ENCODE measurements at places on chromosomes 3 and 15.

GRCh38 chr3:129023909-129024308 lies 22.8 kb downstream of the EFCC1 start:
- no peak for DNase-seq

DNA sequence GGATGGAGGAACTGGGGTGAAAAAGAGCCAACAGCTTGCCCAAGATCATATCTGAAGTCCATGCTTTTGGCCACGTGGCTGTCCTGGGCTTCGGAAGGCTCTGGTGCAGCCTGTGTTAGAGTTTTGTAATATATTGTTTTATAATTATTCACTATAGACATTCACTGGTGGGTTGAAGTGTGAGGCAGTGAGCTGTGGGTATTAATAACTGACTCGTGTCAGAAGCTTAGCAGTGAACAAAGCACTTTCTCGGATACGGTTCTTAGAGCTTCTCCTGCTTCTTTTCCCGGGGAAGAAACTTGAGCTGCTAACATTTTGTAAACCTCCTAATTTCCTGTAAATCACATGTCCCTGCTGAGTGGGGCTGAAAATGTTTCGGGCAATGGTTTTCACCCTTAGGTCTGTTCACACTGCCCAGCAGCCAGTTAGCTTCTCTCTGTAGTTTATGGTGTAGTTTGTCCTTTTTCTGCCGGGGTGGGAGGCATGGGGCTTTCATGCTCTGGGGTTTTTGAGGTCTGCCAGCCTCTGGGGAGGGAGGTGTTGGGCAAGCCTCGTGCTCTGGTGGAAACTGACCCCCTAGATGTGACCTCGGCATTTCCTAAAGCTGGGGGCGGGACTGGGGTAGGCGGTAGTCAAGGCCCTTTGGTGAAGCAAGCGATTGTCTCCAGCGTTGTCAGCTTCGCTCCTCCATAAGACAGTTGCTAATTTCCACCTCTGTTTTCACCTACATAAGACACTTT lies 1.7 kb downstream of the MRAS start:
- DNase-seq = no peak

GRCh38 chr3:160196511-160197104 lies 28.6 kb upstream of the C3orf80 start:
- no peak for DNase-seq

- no peak for DNase-seq
Measured at GRCh38 chr3:61530355-61530754, 31.0 kb upstream of the PTPRG start.

- no peak for DNase-seq
Measured at GRCh38 chr15:90862964-90863778, 5.2 kb upstream of the FURIN start.

DNA sequence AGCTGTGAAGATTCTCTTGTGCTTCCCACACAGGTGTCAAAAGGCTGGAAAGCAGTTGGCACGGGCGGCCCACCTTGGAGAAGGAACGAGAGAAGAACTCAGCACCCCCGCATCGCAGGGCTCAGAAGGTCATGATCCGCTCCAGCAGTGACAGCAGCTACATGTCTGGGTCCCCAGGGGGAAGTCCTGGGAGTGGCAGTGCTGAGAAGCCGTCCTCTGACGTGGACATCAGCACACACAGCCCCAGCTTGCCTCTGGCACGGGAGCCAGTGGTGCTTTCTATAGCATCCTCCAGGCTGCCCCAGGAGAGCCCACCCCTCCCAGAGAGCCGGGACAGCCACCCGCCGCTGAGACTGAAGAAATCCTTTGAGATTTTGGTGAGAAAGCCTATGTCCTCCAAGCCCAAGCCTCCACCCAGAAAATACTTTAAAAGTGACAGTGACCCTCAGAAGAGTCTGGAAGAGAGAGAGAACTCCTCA lies 31.4 kb downstream of the STARD5 start:
- DNase-seq = no peak

DNA sequence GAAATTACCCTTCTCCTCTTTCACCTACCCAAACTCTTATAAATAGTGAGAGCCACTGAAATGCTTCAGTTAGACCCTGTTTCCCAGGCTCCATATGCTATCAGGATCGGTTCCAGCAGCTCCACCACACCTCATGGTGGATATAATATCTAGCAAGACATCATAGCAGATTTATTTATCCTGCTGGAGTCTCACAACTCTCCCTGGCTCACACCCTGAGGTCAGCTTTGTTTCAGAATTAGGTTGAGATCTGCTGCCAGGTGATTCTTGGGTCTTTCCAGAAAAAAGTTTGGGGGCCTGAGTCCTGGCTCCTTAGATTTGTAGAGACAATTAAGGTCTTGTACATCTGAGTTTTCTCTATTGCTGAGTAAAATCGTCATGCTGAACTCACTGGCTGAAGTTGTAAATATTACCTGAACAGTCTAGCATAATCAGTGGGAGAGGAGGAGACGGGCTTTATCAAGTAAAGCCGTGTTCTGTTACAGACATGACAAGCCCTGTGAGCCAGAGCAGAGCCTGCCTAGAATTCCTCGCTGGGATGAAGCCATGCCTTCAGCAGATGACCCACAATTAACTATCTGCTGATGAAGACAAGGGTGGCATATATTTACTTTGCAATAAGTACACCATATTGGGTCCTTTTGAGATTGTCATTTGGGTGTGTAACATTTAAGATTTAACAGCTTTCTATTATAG lies 131.6 kb downstream of the STAC start:
- no peak for DNase-seq

DNA sequence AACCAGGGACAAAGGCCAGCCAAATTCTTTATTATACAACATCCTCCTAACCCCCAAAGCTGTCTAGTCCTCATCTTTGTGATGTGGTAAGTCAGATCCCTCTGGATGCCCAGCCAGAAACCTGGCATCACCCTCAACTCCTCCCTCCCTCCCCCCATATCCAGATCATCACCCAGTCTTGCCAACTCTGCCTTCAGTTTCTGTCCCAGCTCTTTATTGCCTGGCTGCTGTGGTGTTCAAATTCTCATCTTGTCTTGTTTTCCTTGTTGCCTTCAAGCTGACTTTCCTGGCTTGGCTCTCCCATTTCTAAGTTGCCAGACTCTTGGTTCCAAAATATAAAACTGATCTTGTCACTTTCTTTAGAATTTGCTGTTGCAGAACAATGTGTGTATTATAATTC lies 28.6 kb downstream of the MAP2K1 start:
- DNase-seq = no peak

DNA sequence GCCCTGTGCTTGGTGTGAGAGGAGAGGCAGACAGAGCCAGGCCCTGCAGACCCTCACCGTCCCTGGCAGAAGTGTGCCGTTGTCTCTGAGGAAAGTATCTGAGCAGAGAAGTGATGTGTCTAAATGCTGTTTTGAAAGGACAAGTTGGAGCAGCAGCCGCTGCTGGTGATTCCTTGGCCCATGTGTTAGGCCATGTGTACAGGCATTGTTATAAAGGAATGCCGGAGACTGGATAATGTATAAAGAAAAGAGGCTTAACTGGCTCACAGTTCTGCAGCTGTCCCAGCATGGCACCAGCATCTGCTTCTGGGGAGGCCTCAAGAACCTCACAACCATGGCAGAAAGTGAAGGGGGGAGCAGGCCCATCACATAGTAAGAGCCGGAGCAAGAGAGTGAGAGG lies 334.6 kb upstream of the ATP10A start:
- no peak for DNase-seq

GRCh38 chr3:65672871-65673815 lies 365.6 kb downstream of the MAGI1 start:
- no peak for DNase-seq

DNA sequence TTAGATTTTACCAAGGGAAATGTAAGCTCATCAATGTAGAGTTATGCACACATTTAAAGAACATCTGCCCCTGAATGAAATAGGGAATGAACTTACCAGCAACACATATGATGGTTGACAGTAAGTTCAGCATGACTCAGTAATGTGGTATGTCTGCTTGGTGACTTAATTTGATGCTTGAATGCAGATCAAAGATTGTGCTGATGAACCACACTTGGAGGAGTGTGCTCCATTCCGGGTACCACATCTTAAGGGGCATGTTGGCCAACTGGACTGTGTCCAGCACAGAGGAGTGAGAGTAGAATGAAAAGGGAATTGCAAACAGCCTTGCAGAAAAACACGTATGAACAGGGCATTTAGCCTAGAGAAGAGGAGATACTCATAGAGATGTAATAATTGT lies 171.0 kb upstream of the RARB start:
- no peak for DNase-seq

GRCh38 chr15:69853544-69853951 lies 244.2 kb downstream of the TLE3 start:
- no peak for DNase-seq

- no peak for DNase-seq
Measured at GRCh38 chr3:196096382-196096953, 14.6 kb upstream of the TFRC start.

GRCh38 chr3:55541016-55541415 lies 53.9 kb upstream of the WNT5A start:
- DNase-seq = no peak

- DNase-seq = peak; percentile 10
Measured at GRCh38 chr3:174355505-174355904, 503.6 kb upstream of the NAALADL2 start.

- no peak for DNase-seq
Measured at GRCh38 chr15:25501828-25502446, 63.1 kb upstream of the UBE3A start.

DNA sequence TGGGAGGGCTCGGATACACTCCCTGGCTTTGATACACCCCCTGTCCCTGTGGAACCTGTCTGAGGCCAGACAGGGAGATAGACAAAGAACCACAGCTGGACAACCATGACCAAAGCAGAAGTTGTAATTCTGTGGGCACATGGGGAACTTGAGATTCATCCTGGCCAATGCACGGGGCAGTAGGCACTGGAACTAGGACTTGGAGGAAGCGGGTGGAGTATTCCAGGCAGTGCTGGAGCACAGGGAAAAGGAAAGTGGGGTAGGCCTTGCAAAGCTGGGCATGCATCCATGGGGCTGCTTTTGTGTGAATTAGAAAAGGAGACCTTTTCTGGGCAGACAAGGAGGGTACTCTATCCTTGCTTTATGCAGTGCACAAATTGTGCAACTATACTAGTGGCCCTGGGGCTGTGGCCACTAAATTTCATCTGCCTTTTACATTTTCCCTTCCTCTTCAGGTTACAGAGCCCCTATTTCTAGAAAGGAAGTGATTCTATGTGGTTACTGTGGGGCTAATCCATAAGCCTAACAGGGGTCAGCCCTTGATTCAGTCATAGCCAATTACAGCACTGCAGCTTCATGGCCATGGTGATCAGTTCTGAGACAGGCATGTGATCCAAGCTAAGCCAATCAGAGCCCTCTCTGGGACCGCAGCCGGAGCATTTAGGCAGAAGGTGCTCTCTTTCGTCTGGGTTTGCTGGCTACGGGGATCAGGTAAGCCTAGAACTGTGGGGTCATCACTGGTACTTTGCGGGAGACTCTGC lies 21.0 kb downstream of the CRABP1 start:
- DNase-seq = no peak

GRCh38 chr3:138062626-138063025 lies 52.7 kb downstream of the CLDN18 start:
- DNase-seq = no peak

DNA sequence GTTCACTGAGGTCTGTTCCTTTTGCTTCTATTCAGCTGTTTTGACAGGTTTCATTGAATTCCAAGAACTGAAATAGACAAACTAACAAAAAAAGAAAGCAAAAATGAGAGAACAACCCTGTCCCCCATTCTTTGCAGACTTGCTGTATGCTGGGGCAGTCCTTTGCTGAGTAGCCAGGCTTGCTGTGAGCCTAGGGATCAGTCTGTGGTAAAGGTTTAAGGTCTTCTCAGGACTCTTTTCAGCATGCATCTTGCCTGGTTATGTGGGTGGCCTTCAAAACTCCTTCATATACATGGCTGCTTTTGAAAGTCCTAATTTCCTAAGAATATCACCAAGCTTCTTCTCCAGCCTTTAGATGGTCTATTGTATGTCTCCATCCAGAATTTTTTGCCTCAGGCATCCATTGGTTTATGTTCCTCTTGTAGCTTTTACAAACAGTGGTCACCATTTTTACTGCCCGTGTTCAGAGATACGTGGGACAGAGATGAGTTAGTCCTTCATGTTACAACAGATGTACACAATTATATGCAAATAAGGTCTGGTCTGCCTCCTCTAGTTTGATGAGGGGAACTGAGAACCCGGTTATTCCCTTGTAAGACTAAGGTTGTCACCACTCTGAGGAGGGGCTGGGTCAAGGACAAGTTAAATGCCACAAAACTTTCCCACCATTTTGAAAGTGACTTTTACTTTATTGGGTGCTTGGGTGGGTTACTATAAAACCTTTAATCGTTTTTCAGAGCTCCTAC lies 41.4 kb downstream of the SACM1L start:
- DNase-seq = no peak

DNA sequence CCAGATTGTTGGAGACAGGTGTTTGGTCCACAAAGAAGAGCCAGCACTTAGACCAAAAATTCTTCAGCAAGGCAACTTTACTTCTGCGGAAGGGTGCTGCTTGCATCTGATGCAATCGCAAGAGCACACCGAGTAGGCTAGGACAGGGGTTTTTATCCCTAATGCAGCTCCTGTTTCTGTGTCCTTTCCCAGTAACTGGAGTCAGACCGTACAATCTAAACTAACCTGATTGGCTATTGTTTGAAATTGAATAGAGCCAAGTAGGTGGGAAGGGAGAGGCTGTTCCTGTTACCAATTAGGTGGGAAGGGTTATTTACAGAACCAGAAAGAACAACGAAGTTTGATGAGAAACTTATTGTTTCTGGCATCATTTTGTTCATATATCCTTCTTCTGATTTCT lies 77.6 kb downstream of the CHCHD4 start:
- DNase-seq = no peak

DNA sequence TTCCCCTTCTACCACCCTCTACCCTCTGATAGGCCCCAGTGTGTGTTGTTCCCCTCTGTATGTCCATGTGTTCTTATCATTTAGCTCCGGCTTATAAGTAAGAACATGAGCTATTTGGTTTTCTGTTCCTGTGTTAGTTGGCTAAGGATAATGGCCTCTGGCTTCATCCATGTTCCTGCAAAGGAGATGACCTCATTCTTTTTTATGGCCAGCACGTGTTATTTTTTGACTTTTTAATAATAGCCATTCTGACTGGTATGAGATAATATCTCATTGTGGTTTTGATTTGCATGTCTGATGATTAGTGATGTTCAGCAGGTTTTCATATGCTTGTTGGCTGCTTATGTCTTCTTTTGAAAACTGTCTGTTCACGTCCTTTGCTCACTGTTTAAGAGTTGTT lies 63.1 kb upstream of the NPHP3 start:
- DNase-seq = no peak

Data from NCI-H2081 treated with DMSO at 0.1 percent for 48 hours (cell line).